Smooth muscle cell of bladder (primary cell): ENCODE measurements at places on chromosomes 1 and 21. TPM values are rescaled to one million over a fixed set of nuclear protein-coding genes. Genes with fewer than 3 reads are reported as not detected.

Gene ERICH3
- not detected in 2 replicates for total RNA-seq

Gene LAPTM5
- under 0.01 and 0.09 TPM in 2 replicates for total RNA-seq

Gene DESI2
- total RNA-seq: 42.1 TPM in 2 replicates

Gene DNAJC6
- 0.14 and 0.28 TPM in 2 replicates for total RNA-seq
